ENCODE measurements at places on chromosomes 12 and 14.

- no peak for DNase-seq
Observed at GRCh38 chr14:82510007-82510406, 976.4 kb upstream of the SEL1L start.

- DNase-seq = no peak
Observed at GRCh38 chr12:70831543-70831942, 89.0 kb downstream of the PTPRR start.

GRCh38 chr12:21239866-21240265 is 94.9 kb downstream of the SLCO1A2 start:
- DNase-seq = no peak

DNA sequence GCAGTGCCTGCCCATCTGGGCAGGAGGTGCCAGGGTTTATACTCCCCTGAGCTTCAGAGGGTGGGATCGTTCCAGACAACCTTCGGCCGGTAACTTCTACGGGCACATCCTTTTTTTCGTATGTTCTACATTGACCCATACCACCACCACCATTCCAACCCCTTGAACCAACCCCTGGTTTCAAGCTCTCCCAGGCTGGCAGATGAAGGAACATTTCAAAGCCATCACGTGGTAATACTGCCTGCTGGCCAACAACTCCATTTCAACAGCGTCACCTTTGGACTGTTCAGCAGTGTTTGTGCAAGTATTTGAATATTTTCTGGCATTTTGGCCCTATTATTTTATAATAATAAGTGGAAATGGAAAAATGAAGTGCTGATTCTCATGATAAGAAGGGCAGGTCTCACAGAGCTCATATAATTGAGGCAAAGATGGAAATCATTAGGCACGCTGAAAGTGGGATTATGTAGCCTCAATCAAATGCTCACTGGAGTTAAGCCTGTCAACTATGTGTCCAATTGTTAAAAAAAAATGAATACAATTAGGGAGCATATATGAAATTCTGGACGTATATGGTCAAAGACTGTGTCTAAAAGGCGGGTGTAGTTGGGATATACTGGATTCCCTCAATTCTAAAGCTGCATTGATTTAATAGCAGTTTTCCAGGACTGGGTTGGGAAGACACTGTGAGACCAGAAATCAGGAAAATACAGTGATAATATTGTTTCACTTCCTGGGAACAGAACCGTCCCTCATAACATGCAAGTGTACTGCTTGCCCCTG is 162.1 kb downstream of the ZFP36L1 start:
- DNase-seq = no peak

- DNase-seq = no peak
Observed at GRCh38 chr12:22900401-22900800, 275.4 kb downstream of the ETNK1 start.

GRCh38 chr12:43858096-43858495 is 22.2 kb downstream of the TMEM117 start:
- DNase-seq = no peak

- no peak for DNase-seq
Observed at GRCh38 chr14:37515771-37516170, 79.3 kb downstream of the FOXA1 start.

DNA sequence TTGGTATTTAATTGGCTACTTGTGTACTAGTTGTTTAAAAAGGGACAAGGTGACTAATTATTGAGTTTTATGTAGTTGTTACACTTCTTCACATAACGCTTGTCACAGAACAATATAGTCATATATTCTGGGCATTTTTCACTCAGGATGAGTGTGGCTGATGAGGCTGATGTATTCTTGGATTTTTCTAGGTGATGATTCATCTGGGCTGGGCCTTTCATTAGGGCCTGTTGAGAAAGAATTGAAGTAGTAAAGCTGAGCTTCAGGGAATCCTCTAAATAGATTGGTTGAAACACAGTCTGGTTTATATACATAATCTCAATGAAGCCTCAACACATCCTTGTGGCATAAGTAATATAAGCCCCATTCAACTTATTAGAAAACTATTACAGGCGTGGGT is 445.7 kb downstream of the DAD1 start:
- DNase-seq = no peak

- DNase-seq = no peak
Observed at GRCh38 chr14:57209561-57209960, 59.1 kb downstream of the EXOC5 start.

- no peak for DNase-seq
Observed at GRCh38 chr12:76694369-76694768, 69.5 kb upstream of the ZDHHC17 start.

All from fibroblast of the conjunctiva (primary cell).